CD8-positive, alpha-beta memory T cell (primary cell): ENCODE measurements at places on chromosomes 5 and 9. TPM values are rescaled to one million over a fixed set of nuclear protein-coding genes. Genes with fewer than 3 reads are reported as not detected.

Gene IL7R
- 289 TPM for total RNA-seq

DNA sequence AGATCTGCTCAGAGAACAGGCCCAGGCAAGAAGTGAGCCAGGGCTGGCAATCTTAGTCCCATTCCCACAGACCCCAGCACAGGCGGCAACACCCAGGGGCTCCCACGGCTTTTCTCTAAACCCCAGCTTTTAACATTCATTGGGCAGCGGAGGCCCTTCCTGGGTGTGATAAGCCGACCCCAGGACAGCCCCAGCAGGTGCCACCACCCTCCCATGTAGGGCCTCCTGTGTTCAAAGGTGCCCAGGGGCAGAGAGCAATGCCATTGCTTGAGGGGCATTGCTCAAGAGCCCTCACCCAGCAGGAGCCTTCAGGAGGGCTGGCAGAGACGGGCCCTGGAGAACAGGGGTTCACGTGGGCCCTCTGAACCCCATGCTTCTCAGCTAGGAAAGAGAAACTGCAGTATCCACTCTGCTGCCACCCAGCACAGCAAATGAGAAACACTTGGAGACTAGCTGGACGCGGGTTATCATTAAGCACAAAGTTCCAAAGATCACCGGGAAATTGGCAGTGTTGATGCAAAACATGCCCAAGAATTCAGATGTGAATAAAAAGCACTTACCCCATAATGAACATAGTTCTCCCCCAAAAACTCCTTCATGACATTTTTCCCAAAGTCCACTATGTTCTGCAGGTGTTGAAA lies 13.9 kb downstream of the IPPK start:
- no peak for DNase-seq

DNA sequence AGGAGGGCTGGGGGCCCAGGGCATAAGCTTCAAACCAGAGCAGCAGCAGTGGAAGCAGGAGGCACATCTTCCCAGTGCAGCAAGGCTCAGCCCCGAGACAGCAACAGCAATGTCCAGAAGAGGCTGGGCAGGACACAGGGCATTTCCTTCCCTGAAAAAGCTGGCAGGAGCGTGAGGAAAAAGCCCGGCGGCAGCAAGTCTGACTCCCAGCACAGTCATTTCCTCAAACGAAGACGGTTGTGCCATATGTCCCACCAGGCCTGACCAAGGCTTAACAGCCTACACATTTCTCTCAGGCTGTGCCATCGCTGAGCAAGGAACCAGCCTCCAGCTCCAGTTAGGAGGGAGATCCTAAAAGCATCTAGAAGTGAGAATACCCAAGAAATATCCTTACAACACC lies 74.5 kb downstream of the APTX start:
- no peak for DNase-seq

DNA sequence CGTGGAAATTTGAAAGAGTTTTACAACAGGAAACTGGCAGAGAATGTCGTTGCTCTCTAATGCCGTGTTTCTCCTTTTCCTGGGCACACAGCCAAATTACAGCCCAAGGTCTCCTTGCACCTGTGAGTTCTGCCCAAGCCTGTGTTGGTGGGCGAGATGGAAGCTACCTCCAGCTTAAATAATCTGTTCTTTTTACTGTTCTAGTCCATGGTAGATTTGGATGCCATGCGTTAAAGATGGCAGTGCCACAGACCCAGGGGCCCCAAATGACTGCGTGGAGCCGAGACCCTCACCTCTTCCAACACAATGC lies 92.6 kb upstream of the IRX4 start:
- no peak for DNase-seq

Gene TAL2
- 0.51 TPM for total RNA-seq

Gene RASEF
- not detected for total RNA-seq

Gene ENTPD8
- not detected for total RNA-seq

DNA sequence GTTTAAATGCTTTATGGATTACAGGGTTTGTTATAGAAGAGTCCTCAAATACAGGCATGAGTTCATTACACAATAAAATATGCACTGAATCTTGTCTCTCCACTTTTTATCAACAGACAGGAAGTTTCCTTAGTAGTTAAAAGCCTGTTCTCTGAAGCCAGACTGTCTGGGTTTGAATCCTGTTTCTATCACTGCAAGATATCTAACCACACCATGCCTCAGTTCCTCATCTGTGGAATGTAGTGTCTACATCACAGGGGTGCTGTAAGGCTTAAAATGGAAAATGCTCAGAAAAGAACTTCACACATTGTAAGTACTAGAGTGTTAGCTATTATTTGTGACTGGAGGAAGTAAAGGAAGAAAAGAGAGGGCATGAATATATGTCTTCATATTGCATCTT lies 9.3 kb downstream of the LIX1 start:
- no peak for DNase-seq

DNA sequence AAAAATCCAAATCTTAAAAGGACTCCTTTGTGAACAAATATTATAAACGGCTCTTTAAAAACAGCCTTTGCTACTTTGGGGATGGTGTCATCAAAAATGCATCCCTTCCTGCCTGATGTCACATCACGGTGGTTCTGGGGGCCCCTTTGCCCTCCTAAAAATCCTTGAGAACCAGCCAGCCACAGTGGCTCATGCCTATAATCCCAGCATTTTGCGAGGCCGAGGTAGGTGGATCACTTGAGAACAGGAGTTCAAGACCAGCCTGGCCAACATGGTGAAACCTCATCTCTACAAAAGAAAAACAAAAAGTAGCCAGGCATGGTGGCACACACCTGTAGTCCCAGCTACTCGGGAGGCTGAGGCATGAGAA lies 43.9 kb downstream of the FNBP1 start:
- no peak for DNase-seq

- no peak for DNase-seq
Observed at GRCh38 chr9:4857163-4857810, 64.5 kb downstream of the RCL1 start.

DNA sequence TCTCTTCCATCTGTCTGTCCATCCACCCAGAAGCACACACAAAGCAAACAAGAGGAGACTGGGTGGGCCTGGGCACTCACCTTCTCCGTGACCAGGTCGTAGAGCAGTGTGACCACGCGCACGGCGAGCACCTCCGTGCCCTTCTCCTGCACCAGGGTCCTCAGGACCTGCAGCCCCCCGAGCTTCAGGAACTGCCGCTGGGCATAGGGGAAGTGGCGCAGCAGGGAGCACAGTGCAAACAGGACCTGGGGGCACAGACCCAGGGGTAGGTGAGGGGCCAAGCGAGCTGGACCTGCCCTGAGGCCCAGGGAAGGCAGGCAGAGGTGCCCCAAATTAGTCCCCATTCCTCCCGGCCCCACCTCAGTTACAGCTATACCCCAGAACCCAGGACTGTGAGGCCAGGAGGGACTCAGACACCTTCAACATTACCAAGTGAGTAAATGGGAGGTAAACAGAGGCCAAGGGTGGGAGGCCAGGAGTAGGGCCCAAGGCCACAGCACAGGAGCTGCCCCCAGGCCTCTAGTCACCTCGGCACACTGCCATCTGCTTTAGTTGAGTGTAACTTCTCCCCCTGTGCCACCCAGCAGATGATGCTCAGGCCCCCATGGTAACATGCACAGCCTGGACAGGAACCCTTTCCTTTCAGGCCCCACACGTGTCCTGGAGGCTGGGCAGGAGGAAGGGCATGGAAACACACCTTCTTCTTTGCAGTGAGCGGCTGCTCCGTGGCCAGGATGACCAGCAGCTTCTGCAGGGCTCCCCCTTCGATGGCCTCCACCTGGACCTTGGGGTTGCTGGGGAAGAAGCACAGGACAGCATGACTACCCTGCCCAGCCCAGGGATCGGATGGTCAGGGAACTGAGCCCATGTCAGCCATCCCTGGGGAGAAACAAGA lies 76.2 kb upstream of the LRRTM2 start:
- DNase-seq, result no peak

DNA sequence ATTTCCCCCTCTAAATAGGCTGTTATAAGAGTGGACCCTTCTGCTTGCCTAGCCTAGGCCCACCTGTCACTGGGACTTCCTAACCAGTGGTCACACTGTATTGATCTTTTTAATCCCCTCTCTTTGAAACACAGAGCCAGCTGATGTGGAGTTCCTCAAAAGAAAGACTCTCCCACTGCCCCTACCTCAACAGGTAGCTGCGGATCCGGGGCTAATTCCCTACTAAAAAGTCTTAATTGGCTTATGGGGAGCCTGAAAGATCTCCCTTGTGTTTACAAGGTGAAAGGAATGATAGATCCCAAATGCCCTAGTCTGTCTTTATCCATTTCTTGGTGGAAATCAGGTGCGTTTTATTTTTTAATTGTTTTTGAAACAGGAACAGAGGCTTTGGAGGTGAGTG lies 2.0 kb downstream of the NEUROG1 start:
- DNase-seq, result no peak

Gene PLPP7
- not detected for total RNA-seq

DNA sequence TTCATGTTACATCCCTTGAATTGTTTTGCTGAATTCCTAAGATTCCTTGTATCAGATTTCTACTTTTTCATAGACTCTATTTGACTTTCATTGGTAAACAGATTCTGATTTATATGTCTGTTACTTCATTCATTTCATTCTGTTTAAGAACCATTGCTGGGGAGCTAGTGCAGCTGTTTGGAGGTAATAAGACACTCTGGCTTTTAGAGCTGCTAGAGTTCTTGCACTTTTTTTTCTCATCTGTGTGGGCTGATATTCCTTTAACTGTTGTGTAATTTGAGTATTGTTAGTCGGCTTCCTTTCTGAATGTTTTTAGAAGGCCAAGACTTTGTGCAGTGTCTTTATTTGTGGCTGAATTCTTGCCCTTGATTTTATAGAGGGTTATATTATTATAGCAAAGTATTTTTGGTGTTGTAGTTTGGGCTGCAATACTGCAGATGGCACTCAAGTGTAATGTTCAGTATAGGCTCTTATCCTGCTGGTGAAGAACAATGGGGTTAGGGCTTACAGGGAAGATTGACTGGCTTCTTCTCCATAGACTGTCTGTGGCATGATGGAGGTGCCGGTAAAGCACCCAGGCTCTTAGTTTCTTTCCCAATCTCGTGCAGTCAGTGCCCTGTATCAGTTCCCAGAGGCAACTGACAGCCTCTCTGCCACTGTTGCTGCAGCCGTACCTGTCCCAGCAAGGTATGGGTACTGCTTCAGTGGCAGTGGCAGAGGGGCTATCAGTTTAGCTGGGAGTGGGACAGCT lies 162.2 kb downstream of the OXCT1 start:
- no peak for DNase-seq

DNA sequence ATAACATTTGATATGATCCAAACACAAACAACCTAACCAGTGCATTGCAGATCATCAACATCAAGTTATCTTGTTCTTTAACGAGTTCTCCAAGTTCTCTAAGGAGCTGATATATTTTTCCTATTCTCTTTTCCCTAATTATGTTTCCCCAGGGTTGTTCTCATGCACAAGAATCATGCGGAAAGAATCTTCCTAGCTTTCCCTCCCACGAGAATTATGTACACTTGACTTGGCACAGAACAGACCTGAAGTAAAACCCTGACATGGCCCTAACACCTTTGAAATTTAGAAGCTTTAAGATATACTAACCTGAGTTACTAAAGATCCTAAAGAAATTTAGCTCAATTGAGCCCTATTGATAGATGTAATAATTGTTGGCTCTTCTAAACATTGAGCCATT lies 110.7 kb upstream of the FST start:
- DNase-seq, result no peak

DNA sequence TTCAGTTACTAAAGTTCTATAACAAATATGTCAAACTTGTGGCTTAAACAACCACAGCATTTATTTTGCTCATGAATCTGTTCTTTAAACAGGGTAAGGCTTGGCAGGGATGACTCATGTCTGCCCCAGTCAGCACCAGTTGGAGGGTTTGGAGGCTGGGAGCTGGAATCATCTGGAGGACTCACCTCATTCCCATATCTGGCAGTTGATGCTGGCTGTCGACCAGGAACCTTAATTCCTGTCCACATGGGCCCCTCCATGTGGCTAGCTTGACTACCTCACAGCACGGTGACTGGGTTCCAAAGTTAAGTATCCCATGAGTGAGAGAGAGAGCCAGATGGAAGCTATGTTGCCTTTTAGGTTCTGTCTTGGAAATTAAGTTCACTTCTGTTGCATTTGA lies 13.8 kb upstream of the CCL28 start:
- DNase-seq, result no peak
